ENCODE measurements at places on chromosomes 12 and 14.

- no peak for DNase-seq
Observed at GRCh38 chr14:63709589-63709988, 18.3 kb downstream of the SGPP1 start.

DNA sequence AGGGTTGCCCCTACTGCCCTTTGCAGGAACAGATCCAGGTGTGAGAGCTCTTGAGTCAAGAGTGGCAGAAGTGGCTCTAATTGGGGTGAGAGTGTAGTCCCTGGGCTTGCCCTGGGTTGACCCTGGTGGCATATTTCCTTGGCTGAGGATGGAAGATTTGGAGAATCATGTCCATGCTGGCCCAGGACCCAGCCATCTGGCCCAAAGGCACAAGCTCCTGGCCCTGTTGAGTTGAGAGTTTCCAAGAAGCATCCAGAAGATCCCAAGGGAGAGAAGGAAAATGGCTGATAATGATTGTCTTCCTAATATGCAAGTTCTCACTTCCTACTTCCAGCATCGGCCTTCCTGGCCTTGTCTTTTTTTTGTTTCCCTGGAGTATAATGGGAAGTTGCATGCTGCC lies 55.5 kb upstream of the SRSF5 start:
- no peak for DNase-seq

DNA sequence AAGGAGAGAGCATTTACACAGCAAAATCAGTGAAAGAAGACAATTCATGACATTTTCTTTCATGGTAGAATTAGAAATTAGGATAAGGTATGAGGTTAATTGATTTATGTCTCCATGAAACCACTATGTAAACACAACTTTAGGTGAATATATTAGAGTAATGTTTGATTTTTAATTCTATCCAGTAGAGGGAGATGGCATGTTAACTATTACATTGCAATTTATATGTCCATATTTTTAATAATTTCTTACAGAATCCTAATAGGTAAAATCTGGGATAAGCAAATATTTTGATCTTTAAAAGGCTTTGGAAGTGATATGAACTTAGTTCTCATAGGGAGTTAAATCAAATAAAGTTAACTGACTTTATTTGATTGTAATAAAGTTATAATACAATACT lies 373.4 kb upstream of the PDE3A start:
- no peak for DNase-seq

GRCh38 chr14:22026527-22026926 lies 352.9 kb upstream of the OR4E1 start:
- no peak for DNase-seq

DNA sequence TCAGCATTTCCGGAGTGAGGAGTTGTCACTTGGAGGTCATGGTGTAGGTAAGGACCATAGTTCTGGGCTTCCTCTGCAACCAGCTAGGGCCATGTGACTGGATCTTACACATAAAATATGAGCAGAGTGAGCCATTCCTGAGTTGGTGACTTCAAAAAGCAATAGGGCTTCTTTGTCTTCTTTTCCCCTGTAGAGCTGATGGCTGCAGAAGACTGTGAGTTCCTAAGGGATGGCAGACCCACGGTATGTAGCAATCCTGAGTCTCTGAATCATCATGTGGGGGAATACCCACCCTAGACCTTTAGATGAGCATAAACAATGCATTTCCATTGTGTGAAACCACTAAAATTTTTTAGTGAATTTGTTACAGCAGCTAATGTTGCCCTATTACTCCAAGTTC lies 151.1 kb upstream of the TBX3 start:
- DNase-seq = no peak
